ENCODE measurements at places on chromosomes 2 and 18. TPM values are rescaled to one million over a fixed set of nuclear protein-coding genes. Genes with fewer than 3 reads are reported as not detected.

Gene RPL37A
- 942 TPM for total RNA-seq

Gene SERPINB12
- total RNA-seq, result not detected

Gene RAB11FIP5
- 101 TPM for total RNA-seq

Gene KRCC1
- 21.2 TPM for total RNA-seq

Gene CREG2
- not detected for total RNA-seq

Gene NLRC4
- 32.4 TPM for total RNA-seq

Gene VRK2
- 25.0 TPM for total RNA-seq

Gene HOXD13
- not detected for total RNA-seq
